ENCODE measurements at places on chromosomes 4 and X.

- DNase-seq = no peak
Measured at GRCh38 chr4:148061141-148061481, 329.2 kb downstream of the ARHGAP10 start.

GRCh38 chr4:18113710-18114331 is 92.3 kb upstream of the LCORL start:
- no peak for DNase-seq

- no peak for DNase-seq
Measured at GRCh38 chr4:2338754-2339457, 77.0 kb upstream of the MXD4 start.

- no peak for DNase-seq
Measured at GRCh38 chr4:81399306-81400086, 72.2 kb downstream of the RASGEF1B start.

GRCh38 chr4:184968366-184968765 is 49.9 kb upstream of the HELT start:
- no peak for DNase-seq

- no peak for DNase-seq
Measured at GRCh38 chr4:137640156-137640837, 108.0 kb upstream of the PCDH18 start.

DNA sequence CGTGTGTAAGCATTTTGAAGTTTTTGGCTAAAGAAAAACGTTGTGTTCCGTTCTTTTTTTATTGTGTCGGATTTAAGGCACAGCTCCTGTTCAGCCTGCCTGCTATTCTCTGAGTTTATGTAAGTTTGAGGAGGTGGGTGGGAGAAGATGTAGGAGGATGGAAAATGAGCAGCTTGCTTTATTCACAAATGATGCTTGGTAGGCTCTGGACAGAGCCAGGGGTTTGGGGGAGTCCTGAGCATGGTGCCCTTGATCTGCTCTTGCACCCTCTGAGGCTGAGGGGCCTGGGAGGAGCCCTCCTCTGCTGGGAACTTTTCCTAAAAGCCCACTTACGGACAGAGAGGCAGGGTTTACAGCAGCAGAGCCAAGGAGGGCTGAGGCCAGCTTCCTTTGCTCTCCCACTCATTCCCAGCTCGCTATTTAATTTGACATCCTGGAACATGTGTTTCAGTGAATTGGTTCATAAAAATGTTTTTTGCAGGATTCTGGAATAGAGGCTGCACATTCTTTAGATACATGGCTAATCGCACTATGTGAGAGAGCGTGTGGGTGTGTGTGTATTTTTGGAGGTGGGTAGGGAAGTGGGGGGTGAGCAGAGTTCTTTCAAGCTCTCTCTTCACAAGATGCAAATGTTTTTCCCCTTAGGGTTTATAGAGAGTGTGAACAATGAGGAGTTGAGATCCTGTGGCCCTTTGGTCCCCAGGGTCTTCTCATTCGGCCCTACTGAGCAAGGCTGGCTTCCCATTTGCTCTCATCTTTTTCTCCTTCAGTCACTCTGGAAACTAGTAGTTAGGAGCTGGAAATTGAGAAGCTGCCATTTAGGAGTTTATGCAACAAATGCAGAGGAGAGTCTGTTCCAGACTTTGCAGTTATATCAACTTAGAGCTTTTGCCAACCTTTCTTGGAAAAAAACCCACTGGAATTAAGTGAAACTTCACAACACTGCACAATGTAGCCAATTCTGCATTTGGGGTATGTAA is 32.1 kb downstream of the TMEM131L start:
- DNase-seq = peak; percentile 53

- DNase-seq = no peak
Measured at GRCh38 chrX:68894142-68894512, 65.3 kb downstream of the EFNB1 start.

GRCh38 chr4:70839589-70840093 is at the start of gene GRSF1:
Gene GRSF1 (minus strand): TSS chr4:70839890. CDS start chr4:70839827, 63 bp downstream.
- DNase-seq = peak; percentile 93

GRCh38 chr4:158724637-158725036 is 1.4 kb upstream of the PPID start:
- no peak for DNase-seq

GRCh38 chr4:169208516-169208915 is 62.2 kb downstream of the SH3RF1 start:
- DNase-seq = no peak

DNA sequence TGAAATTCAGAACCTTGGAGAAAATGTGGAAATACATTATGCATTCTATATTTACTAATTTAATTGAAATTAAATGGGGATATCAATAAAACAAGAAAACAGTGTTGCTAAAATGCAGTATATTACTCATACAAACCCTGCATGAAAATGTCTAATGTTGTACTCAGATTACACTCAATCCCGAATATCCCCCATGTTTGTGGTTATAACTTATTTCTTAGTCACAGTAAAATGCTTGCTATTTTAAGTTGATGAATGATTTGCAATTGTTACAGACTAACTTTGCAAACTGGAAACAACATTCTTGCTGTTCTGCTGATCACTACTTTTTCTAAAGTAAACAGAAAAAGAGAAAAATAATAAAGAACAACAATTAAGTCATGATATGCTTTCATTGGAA is 33.1 kb upstream of the ANXA10 start:
- DNase-seq = no peak

- no peak for DNase-seq
Measured at GRCh38 chr4:124943938-124944337, 231.4 kb upstream of the ANKRD50 start.

DNA sequence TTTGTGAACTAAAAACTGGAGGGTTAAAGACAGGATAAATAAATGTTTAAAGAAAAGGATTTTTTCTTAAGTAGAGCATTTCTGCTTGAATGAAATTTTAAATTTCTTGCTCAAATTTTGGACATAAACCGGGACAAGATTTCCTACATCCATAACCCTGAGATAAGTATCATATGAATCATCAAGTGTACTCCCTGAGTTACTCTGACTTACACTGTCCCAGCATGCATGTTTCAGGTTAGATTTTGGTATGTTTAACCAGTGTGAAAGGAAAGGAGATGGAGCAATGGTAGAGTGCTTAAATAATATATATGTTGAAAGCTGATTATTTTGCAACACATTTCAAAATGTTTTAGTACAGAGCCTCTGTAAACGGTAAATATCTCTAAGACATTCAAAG is 175.2 kb downstream of the ADGRL3 start:
- DNase-seq = no peak

GRCh38 chr4:187006189-187006618 is 282.5 kb upstream of the FAT1 start:
- DNase-seq = no peak

- DNase-seq = no peak
Measured at GRCh38 chrX:39952989-39953388, 144.8 kb downstream of the BCOR start.

- DNase-seq = no peak
Measured at GRCh38 chr4:7890635-7891393, 48.8 kb downstream of the AFAP1 start.

DNA sequence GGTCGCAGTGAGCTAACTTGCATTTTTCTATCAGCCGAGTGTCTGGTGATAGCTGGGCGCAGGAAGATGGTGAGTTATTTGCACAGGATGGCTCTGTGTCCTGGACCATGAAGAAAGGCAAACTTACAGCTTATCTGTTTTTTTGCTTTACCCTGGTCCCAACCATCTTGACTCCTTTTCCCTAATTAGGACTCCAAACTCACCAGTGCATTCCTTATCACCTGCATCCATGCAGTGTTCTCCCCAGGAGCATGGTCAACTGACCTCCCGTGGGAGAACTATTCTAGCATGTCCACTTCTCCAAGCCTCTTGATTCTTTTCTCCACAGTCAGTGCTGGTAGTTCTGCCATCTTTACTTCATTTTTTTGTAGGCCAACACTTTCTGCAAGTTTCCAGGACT is 68.2 kb upstream of the WWC2 start:
- no peak for DNase-seq

DNA sequence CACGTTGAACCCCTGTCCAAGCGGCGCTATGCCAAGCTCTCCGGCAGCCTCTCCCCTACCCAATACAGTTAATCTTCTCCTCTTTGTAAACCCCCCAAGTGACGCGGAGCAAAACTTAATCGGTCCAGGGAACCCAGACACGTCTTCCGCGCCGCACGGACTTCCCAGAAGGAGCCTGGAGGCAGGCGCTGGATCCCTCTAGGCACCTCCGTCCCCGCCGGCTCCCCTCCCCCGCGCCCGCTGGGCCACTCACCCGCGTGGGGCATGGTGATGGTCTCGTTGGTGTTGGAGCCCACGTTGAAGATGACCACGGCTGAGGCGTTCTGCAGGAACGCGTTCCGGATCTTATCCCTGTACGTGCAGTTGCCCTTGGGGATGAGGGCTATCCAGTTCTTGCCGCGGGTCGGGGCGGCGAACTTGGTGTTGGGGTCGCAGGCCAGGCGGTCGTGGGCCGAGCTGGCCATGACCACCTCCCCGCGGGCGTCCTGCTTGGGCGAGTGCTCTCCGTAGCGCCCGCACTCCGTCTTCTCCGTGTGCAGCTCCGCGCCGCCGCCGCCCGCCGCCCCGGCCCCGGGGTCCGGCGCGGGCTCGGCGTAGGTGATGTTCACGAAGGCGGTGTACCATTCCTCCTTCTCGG is 1.1 kb downstream of the RNF150 start:
- peak; percentile 30 for DNase-seq

GRCh38 chr4:176261481-176261880 is 7.5 kb downstream of the ASB5 start:
- no peak for DNase-seq

DNA sequence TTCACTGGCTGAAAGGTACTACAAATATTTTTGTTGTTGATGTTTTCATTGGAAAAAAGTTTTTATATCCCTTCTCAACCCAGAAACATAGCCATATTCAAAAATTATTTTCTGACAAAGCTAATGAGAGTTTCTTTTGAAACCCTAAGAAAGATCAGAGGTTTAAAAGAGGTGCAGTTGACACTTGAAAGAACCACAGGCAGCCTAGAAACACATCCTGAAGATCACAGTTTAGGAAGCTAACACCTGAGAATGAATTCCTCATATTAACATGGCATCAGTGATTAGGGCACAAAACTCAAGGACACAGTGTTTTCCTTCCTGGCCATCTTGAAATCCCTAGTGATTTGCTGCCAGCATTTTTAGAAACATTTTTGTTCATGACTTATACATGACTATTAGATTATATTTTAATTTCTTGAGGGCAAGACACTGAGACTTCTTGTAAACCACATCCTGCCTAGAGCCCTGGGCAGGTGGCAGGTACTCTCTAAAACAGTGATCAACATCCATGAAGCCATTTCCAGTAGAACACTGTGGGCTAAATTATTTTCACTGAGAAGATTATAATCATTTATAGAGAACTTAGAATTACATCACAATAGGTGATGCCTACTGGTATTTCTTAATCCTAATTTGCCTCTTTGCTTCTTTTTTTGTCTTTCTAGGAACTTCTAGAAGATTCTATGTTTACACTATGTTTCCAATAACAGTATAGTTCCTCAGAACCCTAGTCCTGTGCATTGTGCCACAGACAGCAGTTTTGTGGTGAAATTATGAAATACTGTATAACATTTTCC is 80.0 kb downstream of the ARSJ start:
- no peak for DNase-seq

GRCh38 chr4:856225-856901 is 30.4 kb upstream of the CPLX1 start:
- DNase-seq = no peak

DNA sequence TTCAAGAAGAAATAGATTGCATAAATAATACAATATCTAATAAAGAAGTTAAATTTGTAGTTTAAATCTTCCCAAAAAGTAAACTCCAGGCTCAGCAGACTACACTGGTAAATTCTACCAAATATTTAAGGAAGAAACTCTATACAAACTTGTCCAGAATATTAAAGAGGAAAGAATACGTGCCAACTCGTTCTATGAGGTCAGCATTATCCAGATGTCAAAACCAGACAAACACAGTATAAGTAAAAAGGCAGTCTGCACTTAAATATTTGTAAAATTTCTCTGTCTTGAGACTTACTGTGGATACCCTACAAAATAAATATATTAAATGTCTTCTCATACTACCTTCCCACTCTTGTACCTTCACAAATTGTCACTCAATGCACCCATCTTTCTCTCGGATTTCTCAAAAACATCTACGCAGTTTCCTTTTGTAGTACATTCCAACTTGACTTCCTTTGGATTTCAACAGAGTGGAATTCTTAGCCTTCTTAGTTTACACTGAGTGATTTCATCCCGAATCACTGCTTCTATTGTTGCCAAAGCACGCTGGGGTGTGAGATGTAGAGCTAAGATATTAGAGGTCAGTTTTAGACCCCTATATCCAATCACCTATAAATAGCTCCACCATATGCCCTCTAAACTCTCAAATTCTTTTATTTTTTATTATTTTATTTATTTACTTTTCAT is 71.6 kb upstream of the MAB21L2 start:
- no peak for DNase-seq

DNA sequence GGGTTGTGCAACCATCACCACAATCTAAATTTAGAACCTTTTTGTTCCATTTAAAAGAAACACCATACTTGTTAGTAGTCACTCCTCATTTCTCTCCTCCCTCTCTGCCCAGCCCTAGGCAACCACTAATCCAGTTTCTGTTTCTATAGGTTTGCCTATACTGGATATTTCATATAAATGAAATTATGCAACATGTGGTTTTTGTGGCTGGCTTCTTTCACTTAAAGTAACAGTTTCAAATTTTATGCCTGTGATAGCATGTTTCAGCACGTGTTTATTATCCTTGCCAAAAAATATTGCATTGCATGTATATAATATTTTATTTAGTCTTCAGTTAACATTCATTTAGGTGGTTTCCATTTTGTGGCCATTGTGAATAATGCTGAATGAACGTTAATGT is 437.6 kb downstream of the IL1RAPL1 start:
- DNase-seq = no peak

- DNase-seq = no peak
Measured at GRCh38 chr4:21209860-21210259, 509.6 kb downstream of the PACRGL start.

- DNase-seq = no peak
Measured at GRCh38 chr4:152594978-152595925, 59.4 kb upstream of the FBXW7 start.

DNA sequence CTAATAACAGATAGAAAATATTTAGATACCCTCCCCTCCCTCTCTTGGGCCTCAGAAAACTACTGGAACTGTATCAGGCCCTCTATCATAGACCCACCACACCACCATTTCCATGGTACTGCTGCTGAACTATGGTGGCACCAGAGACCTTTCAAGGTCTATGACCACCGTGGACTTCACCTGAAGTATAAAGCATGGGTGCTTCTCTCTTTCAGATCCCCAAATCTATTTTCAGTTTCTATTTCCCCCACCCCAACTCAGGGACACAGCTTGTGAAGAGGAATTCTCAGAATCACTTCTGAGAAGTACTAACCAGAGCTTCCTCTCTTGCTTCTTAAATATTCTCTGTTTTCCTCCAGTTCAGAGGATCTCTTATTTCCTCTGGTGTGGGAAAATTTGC is 840.8 kb upstream of the HTR2C start:
- no peak for DNase-seq

GRCh38 chrX:31423609-31424189 is 351.9 kb upstream of the FTHL17 start:
- DNase-seq = peak; percentile 23

DNA sequence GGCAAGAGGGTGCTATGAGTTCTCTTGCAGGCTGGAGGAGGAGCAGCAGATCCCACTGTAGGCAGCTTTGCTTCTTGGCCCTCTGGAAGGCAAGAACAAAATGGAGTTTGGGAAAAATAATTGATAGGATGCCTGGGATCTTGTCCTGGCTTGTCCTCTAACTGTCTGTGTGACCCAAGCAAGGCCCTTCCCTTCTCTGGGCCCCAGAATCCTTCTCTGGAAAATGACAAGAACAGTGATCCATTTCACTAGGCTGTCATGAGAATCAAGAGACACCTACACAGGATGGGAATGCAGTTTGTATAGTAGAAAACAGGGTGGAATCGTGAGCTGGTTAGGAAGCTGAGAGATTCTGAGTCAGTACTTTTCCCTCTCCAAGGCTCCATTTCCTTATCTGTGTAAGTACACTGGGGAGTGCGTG is 133.3 kb downstream of the PJA1 start:
- no peak for DNase-seq
